Activated CD4-positive, alpha-beta T cell treated with anti-CD3 and anti-CD28 coated beads for 4 hours (primary cell): ENCODE measurements at places on chromosomes 7 and 10.

DNA sequence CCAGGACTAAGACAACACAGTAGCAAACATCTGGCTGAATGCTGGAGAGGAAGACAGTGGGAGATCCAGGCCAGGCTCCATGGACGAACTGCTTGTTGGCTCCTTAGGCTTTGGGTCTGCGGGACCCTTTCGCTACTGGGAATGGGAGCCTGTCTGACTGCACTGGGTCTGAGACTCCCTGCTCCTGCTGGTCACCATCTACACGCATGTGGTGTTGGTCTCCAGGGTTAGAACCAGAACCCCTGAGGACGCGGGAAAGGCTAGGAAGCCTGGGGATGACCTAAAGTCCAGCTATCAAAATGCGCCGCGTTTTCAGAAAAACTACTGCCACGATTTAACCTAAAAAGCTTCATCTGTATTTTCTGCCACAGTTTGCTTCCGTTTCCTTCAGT lies 817 bp upstream of the DNAJB6 start:
- DNase-seq, result no peak

GRCh38 chr7:2358968-2359527 lies 4.4 kb downstream of the EIF3B start:
- DNase-seq, result no peak

GRCh38 chr7:87404674-87405073 lies 59.2 kb downstream of the CROT start:
- DNase-seq, result no peak

DNA sequence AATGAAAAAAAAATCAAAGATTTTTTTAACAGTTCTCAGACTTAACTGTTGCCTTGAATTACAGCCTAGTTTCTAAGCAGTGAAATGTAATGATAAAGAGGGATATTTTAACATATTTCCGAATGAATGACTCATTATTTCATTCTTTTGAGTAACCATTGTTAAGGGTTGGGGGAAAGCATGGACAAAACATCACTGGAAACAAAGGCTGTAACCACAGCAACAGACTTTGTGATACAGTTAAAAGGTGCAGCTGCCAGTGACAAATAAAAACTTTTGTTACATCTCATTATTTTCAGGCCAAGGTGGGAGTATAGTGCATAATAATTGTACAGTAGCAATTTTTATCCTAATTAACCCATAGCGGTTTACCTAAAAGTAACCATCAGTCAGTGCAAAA lies 172.6 kb downstream of the LRRTM3 start:
- no peak for DNase-seq

DNA sequence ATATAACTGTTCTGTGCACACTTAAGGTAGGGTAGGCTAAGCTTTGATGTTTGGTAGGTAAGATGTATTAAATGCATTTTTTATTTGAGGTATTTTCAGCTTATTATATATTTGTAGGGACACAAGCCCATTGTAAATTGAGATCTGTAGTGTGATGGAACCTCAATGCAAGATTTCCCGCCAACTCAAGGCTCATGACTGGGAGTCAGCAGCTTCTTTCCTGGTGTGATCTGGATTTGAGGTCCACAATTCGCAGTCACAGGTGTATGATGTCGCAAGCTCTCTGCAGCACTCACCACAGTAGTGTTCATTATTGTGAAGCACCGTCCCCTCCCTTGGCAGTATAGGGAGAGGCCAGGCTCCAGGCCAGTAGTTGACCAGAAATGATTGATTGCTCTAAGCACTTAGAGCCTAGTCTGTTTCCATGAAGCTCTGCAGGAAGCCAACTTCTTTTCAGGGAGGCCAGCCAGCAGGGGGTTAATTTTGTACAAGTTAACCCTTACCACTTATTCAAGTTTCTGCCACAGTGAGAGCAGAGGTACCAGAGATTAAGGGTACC lies 54.9 kb downstream of the SEM1 start:
- DNase-seq, result no peak

DNA sequence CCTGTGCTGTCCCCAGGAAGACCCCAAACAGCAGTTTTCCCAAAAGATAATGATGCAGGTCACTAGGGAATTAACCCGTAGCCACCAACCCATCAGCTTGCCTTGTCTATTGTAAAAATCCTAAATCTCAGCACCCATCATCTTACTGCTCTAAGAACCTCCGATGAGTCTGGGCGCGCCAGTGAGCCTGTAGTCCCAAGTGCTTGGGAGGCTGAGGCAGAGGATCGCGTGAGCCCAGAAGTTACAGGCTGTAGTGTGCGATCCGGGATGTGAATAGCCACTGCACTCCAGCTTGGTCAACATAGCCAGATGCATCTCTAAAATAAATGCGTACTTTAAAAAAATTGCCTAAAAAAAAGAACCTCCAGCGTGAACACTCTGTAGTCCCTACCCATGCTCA lies 951 bp downstream of the AS3MT start:
- DNase-seq, result no peak

- DNase-seq, result no peak
Measured at GRCh38 chr10:35511647-35512046, 93.5 kb upstream of the GJD4 start.

DNA sequence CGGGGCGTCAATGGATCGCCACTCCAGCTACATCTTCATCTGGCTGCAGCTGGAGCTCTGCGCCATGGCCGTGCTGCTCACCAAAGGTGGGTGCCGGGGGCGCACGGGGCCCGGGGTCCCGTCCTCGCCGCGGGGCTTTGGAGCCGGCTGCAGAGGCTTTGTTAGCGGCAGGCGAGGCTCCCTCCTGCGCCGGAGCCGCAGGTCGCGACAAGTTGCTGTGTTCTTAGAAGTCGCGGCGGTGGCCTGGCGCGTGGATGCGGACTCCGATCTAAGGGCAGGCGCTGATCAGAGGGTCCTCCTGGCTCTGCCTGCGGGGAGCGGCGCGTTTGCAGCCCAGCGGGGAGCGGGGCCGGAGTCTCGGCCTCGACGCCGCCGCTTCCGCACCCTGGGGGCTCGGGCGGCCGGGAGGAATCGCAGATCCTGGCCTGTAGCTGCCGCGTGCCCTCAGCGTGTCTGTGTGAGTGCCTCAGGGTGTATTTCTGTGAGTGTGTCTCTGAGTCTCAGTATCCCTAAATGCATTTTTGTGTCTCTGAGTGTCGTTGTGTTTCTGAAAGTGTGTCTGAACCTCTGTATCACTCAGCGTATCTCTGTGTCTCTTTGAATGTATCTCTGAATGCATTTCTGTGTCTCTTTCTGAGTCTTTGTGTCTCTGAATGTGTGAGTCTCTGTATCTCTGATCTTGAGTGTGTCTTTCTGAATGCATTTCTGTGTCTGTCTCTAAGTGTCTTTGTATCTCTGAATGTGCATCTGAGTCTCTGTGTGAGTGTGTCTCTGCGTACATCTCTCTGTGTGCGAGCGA lies 766 bp downstream of the BAMBI start:
- DNase-seq, result peak; percentile 10

DNA sequence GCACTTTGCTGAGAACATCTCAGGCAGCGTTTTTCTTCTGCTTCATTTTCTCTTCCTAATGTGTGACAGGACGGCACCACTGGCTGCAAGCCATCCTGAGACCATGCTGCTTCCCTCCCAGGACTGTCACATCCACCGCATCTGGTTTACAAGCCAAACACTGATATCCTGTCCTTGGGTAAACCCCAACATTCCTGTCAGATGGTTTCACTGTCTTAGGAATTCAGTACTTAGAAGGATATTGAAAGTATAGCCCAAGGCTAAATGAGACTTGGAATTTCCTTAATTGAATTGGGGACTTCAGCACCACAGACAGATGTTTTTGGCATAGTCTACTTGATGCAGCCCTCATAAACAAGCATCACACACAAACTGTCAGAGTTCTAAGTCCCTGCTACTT lies 74.2 kb upstream of the PLXNA4 start:
- DNase-seq, result no peak

DNA sequence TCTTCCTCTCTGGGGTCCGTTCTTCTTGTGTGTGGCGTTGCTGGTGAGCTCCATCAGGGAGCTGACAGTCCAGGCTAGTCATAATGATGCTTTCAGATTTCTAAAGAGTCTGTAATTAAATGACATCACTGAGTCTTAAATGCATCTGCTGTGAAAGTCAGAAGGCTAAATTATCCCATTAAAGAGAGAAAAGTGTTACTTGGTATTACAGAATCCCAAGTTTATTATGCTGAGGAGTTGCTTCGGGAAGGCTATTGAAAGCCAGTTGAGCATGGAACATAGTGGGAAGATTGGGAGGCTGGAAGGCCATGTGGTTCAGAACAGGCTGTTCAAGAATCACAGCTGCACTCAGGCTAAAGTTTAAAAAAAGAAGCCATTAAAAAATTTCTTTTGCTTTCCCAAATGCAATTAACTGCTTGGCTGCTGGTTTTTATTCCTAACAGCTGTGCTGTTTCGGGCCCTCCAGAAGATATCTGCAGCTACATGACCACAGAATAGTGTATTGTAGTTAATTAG lies 342.6 kb upstream of the LRGUK start:
- no peak for DNase-seq

GRCh38 chr7:144763291-144763690 lies 72.6 kb downstream of the TPK1 start:
- no peak for DNase-seq

DNA sequence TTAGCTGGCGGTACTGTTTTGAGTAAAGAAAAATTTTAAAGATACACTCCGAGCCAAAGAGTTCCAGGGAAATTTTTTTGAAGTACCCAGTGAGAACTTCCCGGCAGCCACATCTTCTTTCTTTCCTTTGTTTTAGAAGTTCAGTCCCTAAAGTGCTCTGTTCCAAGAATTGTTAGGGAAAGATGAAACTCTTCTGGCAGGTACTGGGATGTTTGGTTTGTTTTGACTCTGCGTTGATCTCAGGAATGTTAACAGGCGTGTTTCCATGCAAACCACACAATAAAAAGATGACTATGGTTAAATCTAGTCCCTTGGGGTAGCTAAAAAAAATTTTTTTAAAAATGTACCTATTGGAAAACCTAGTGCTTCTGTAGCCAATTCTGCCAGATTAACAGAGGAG lies 224.7 kb upstream of the PHYHIPL start:
- no peak for DNase-seq

- no peak for DNase-seq
Measured at GRCh38 chr10:131662851-131663250, 238.0 kb upstream of the PPP2R2D start.

DNA sequence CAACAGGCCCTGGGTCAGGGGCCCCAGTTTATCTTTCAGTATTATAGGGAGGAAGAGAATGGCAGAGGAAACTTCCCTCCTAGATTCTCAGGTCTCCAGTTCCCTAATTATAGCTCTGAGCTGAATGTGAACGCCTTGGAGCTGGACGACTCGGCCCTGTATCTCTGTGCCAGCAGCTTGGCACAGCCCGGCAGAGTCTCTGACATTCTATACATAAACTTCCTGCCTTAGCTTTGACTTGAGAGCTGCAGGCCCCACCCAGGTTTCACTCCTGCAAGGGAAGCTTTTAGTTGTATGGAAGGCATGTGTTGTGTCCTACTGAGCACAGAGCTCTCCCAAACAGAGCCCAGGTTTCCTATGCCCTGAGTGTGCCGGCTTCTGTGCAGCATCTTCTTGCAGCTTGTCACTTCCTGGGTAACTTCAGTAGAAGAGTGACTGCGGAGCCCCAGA lies 205.6 kb upstream of the PRSS58 start:
- peak; percentile 15 for DNase-seq

DNA sequence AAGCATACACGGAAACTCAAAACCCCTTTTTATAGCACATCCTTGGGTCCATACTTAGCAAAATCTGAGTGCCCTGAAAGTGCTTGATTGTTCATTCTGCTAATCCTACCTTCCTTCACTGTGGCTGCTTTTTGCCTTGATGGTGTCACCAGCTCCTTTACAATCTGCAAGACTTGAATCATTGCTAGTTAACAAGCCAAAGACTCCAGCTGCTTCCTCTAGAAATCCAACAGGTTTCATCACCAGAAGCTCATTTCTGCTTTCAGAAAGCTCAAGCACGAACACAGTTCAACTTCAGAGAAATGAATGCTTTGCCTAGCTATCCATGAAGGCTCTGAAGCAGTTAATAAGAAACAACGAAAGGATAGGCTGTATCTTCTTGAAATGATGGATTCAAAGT lies 38.0 kb downstream of the USP6NL start:
- DNase-seq, result no peak

- DNase-seq, result no peak
Measured at GRCh38 chr7:12431886-12432556, 28.4 kb upstream of the VWDE start.

GRCh38 chr7:116802144-116802745 lies 60.1 kb upstream of the CAPZA2 start:
- DNase-seq, result no peak

GRCh38 chr10:76202777-76203176 lies 771.4 kb downstream of the LRMDA start:
- no peak for DNase-seq

GRCh38 chr7:20963556-20964280 lies 177.0 kb upstream of the SP8 start:
- no peak for DNase-seq

- DNase-seq, result no peak
Measured at GRCh38 chr7:132030883-132031282, 474.5 kb upstream of the PODXL start.

DNA sequence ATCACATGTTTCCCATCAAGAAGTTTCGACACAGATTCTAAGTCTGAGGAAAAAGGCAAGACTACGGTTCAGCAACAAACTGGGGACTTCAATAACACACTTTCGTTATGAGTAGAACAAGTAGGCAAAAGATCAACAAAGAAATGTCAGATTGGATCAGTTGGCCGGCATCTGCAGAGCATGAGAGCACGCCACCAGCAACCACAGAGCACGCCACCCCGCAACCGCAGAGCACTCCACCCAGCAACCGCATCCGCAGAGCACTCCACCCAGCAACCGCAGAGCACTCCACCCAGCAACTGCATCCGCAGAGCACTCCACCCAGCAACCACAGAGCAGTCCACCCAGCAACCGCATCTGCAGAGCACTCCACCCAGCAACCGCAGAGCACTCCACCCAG lies 89.7 kb upstream of the FAM20C start:
- no peak for DNase-seq

DNA sequence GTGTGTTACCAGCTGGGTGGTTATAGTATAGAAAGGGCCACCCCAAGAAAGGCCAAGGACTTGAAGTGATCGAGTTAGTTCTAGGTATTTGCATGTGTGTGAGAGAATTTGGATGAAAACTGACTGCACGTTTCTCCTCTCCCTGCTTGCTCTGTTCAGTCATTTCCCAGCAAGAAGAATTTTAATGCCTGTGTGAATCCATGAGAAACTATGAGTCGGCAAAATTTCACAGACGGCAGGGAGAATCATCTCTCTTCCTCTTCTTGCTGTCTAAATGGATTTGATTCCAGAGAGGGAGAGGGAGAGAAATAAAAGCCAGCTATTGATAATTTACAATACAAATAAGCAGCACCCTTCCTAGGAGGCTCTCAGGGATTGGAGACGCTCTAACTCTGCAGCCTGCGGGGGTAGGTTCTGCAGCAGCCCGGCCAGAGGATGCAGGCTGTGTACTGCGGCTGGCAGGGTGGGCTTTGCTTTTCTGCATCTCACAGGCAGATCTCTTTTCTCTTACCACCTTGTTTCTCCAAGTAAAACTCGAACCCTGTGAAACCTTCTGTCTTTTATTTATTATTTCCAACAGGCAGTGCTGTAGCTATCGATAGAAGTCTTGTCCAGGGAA lies 183.6 kb downstream of the TCF7L2 start:
- no peak for DNase-seq

GRCh38 chr7:85177316-85177715 lies 9.5 kb downstream of the SEMA3D start:
- DNase-seq, result no peak
